T-helper 9 cell (primary cell): ENCODE measurements at places on chromosomes 2 and 18.

- no peak for DNase-seq
Observed at GRCh38 chr2:175676813-175677212, 325.3 kb downstream of the LNPK start.

- no peak for DNase-seq
Observed at GRCh38 chr2:12732651-12733050, 15.9 kb downstream of the TRIB2 start.

- DNase-seq = no peak
Observed at GRCh38 chr18:8424917-8425725, 184.1 kb upstream of the RAB12 start.

- DNase-seq = no peak
Observed at GRCh38 chr2:179932786-179933185, 71.4 kb upstream of the ZNF385B start.

DNA sequence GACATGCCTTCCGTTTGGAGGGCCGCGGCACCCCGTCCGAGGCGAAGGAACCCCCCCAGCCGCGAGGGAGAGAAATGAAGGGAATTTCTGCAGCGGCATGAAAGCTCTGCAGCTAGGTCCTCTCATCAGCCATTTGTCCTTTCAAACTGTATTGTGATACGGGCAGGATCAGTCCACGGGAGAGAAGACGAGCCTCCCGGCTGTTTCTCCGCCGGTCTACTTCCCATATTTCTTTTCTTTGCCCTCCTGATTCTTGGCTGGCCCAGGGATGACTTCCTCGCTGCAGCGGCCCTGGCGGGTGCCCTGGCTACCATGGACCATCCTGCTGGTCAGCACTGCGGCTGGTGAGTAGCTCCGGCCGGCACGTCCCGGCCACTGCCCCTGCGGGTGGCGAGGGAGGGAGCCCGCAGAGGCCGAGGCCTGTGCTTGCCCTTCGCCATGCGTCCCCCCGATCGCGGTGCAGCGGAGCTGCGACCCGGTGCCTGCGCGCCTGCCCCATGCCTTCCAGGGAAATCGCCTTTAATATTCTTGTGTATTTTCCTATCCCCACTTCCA, 1.2 kb downstream of the BMPR2 start:
- peak; percentile 13 for DNase-seq
